CD4-positive, alpha-beta T cell treated with Interleukin-15 for 4 hours (primary cell): ENCODE measurements at places on chromosomes 1 and 21.

GRCh38 chr21:38965241-38965640, 159.5 kb downstream of the ETS2 start:
- no peak for DNase-seq

GRCh38 chr21:24714646-24715200, 892.6 kb downstream of the MRPL39 start:
- no peak for DNase-seq

GRCh38 chr1:81617308-81617967, 183.3 kb upstream of the ADGRL2 start:
- DNase-seq: no peak

DNA sequence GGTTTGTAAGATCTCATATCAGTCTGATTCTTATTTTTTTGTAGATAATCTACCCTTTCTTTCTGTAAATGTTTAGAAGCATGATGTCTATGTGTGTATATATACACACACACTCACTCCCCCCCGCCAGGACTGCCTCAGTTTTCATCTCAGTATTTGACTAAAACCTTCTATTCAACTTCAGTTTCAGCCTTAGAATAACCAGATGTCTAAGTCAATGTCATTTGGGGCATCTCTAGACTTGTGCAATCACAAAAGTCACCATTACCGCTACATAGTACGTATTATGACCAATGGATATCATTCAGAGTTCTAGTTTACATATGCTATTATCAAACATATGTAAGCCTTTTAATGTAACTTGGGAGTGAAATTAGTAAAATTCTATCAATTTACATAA, 53.3 kb upstream of the BOLA1 start:
- no peak for DNase-seq

DNA sequence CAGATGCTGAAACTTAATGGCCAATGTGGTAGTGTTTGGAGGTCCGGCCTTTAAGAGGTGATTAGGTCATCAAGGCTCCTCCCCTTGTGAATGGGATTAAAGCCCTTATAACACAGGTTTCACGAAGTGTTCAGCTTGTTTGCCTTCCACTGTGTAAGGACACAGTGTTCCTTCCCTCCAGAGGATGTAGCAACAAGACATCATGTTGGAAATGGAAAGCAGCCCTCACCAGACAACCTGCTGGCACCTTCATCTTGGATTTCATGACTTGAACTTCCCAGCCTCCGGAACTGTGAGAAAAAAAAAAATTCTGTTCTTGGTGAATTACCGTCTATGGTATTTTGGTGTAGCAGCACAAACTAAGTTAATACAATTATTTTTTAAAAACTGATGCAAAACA, 613.8 kb downstream of the KIF26B start:
- no peak for DNase-seq
